Posterior cingulate gyrus (tissue), 11 donors: ENCODE measurements at places on chromosomes 5 and 9.

GRCh38 chr9:116763770-116764169, 76.7 kb downstream of the TRIM32 start:
- DNase-seq: no peak

DNA sequence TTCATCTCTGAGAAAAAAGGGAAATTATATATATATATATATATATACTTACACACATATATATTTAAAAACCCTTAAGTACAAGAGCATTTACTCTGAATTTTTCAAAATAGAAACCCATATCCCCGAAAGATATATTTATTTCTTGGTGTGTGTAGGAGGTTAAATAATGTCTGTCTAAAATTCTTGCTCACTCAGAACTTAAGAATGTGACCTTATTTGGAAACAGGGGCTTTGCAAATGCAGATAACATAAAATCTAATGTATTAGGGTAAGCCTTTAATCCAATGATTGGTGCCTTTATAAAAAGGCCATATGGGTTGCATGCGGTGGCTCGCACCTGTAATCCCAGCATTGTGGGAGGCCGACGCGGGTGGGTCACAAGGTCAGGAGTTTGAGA, 517.3 kb upstream of the TLE4 start:
- no peak for DNase-seq

DNA sequence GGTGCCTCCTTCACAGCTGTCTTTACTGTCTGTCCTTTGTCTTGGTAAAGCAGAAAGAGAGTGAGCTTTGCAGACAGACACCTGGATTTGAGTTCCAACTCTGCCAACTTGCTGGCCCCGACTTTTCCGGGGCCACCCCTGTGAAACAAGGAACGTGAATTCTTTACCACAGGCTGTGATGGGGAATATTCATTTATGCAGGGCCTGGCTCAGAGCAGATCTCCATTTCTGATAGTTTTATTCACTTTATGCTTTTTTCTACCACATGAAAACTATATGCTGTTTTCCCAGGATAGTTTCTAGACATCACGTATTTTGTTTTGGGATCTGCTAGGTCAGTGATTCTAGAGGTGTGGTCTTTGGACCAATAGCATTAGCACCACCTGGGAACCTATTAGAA, 211.8 kb downstream of the GRIA1 start:
- DNase-seq: no peak

DNA sequence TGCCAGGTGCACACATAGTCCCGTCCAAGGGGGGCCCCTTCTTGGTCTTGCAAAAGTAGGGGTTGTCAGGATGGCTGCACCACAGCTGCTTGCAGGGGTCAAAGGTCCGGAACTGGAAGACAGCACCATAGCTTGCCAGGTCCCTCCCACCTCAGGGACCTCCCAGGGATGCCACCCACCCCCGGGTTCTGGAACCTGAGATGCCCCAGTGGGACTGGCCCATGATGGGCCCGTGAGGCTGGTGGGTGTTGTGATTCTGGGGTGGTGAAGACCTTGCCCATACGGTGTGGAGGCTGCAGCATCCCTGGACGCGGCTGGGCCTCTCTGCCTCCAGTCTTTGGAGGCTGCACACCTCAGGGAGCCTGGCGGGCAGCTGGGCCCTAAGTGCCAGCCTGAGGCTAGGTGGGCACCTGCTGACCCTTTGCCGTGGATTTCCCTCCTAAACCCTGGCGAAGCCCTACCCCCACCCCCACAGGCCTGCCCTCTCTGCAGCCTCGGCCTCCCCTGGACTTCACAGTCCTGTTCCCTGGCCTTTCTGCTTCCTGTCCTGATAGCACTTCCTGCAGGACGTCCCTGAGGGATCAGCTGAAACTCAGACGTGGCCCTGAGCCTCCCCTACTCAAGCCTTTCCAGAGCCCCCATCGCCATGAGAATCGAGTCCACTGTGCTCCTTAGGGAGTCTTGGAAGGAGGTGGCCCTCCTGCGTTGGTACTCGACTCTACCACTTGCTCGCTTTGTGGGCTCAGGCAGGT, 92.1 kb downstream of the ZNF354C start:
- no peak for DNase-seq

DNA sequence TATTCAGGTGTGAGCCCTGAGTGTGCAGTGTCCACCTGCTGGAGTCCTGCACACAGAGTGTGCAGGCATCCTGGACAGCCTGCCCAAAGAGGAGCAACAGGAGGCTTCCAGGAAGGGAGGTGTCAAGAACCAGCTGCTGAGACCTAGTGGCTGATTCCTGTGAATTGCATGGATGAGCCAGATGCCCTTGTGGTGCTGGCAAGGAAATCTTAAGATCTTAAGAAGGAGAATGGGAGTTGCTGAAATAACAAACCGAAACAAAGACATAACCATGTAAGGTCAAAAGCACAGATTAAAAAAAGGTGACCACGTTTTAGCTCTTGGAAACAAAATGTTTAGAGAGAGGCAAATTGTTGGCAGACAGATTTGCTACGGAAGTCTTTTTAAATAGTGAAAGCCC, 29.3 kb upstream of the RPS23 start:
- DNase-seq: no peak
